ENCODE measurements at places on chromosomes 5 and 9.
A peak's percentile ranks its signal among the peaks of the same experiment; 100 is the strongest.

- no peak for DNase-seq
Measured at GRCh38 chr5:5788793-5789192, 366.3 kb downstream of the ICE1 start.

GRCh38 chr5:169226895-169227294, 74.0 kb downstream of the SLIT3 start:
- DNase-seq, result no peak

GRCh38 chr5:107232788-107233187, 437.9 kb downstream of the EFNA5 start:
- no peak for DNase-seq

GRCh38 chr5:101662263-101662662, 633.8 kb downstream of the SLCO4C1 start:
- DNase-seq, result no peak

GRCh38 chr5:75364571-75365280, 27.7 kb downstream of the HMGCR start:
- no peak for DNase-seq

DNA sequence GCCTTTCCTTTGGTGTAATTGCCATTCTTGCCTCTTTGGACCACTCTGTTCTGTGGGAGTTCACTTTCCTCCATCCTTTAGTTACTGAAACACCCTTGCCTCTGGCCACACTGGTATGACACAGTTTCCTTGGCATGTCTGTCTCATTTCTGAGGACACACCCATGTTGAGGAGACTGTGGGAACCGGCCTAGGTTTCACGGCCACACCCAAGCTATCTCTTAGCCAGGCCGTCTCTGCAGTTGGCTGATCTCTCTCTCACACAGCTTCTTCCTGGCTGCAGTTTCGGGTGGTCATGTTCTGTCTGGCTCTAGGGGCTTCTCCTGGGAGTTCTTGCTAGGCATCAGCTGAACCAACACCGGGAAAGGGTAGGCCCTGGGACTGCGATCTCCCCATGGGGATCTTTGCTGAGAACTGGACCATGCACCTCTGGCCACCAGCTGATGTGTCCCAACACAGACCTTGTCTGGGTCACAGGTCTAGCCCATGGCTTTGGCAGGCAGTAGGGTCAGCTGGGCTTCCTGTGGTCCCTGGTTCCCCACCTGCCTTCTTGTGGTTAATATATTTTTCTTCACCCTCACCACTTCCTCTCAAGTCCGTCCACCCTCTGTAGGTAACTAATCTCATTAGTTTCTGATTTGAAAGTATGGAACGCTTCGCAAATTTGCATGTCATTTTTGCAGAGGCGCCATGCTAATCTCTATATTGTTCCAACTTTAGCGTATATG, 24.9 kb downstream of the ARHGEF37 start:
- DNase-seq, result peak; percentile 99

GRCh38 chr9:125246261-125246667, 5.1 kb upstream of the HSPA5 start:
- no peak for DNase-seq

DNA sequence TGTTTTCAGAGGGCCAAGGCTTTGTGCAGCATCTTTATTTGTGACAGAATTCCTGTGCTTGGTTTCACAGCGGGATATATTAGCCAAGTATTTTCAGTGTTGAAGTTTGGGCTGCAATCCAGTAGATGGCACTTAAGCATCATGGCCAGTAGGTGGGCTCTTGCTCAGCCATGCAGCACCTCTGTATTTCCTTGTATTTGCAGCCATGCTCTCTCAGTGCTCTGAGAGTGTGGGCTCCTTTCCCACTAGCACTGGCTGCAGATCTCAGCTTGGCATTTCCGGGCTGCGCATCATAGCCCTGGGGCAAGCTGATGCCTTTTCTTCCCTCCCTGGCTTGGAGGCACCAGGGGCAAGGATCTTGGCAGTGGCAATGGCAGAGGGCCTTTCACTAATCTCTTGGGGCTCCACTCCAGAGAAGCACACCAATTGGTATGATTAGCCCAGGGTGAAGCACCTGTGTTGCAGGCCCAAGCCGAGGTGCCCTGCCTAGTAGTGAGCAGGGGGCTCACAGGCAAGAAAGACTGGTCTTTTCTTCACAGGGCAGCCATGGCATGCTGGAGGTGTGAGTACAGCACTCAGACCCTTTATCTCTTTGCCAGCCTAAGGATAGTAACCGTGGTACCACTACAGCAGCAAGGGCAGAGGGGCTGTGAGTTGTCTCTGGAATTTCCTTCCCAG, 48.3 kb downstream of the SLCO6A1 start:
- DNase-seq, result peak; percentile 34

DNA sequence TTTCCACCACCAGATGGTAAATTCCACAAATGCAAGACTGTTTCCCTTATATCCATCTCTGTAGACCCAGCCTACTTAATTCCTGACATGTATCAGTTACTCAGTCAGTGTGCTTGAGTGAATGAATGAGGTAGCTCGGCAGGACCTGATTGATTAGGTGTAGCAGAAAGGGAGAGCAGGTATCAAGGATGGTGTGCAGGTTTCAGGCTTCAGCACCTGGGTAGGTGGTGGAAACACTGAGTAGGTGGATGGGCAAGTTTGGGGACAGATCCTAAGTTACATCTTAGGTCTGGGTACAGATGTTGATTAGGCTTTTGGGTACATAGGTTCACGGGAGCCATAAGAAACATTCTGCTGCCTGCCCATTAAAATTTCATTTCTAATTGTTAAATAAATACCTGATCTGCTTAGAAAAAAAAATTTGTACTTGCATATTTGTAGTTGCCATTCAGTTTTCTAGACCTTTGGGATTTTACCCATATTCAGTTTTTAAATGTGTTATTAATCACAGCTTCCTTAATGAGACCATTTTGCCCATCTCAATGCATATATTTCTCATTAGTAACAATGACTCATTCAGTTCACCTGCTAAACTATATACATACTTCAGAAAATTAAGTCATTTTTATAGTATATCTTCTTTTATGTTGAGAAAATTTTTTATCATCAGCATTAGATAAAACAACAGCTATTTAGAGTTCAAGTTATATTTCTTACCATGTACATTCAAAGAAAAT, 111.8 kb downstream of the INIP start:
- no peak for DNase-seq

GRCh38 chr9:20995616-20996015, 35.8 kb downstream of the HACD4 start:
- DNase-seq, result no peak

- no peak for DNase-seq
Measured at GRCh38 chr5:36374266-36374862, 72.7 kb upstream of the RANBP3L start.

GRCh38 chr9:98066235-98066634, 9.7 kb downstream of the NANS start:
- no peak for DNase-seq

- no peak for DNase-seq
Measured at GRCh38 chr5:132202711-132203463, 24.8 kb downstream of the P4HA2 start.

DNA sequence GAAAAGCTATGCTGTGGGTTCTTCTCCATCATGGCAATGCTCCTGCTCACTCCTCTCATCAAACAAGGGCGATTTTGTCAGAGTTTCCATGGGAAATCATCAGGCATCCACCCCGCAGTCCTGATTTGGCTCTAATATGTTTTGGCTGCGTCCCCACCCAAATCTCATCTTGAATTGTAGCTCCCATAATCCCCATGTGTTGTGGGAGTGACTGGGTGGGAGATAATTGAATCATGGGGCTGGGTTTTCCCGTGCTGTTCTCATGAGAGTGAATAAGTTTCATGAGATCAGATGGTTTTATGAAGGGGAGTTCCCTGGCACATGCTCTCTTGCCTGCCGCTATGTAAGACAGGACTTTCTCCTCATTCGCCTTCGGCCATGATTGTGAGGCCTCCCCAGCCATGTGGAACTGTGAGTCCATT, 163.8 kb downstream of the GADD45G start:
- no peak for DNase-seq

DNA sequence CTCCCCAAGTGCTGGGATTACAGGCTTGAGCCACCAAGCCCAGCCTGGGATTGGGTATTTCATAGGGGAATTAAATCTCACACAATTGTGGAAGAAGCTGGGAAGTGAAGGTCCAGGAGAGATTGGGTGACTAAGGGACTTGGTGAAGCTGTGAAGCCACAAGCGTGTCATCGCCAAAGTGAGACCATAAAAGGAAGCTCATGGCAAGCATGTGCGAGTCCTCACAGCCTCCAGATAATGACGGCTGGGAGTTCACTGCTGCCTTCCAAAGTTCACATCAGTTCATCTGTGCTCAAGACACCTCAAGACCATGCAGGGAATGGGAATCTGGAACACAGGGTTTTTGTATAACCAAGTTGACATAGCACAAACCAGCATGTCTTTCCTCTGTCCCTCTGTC, 210.6 kb downstream of the MARCHF11 start:
- no peak for DNase-seq

DNA sequence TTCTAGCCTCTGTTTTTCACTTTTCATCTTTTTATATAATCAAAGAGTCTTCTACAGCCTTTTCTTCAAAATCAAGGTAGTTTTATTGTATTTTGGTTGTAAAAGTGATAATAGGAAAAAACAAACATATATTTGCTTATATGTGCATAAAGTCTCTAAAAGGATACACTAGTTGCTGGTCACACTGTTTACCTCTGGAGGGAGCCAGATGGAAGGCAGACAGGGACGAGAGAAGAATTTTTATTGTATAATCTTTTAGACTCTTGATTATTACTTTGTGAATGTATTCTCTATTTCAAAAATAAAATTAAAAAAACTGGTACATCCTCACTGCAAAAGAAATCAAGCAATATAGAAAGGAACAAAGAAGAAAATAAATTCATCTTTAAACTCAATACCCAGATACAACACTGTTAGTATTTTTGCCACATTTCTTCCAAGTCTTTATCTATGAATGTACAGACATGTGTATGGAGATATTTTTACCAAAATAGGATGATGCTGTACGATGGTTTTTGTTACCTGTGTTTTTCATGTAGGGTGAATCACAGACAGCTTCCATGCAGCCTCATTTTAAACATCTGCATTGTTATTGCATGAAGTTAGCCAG, 6.1 kb upstream of the RNF183 start:
- peak; percentile 64 for DNase-seq

GRCh38 chr5:51731421-51732029, 348.3 kb downstream of the ISL1 start:
- peak; percentile 2 for DNase-seq

DNA sequence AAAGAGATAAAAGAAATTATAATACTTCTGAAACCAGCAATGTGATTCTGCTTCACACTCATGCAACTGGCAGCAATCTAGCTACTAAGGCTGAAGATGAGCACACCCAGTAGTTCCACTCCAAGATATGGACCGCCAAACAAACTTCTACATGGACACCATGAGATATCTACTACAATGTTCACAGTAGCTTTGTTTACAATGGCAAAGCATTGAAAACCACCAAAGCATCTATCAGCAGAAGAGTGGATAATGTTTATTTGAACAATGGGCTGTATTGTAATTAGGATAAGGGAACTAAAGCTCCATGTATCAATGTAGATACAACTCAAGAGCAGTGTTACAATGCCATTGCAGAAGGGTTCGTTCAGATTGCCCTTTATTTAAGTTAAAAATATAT, 91.2 kb upstream of the ERBIN start:
- no peak for DNase-seq

GRCh38 chr5:107100121-107100520, 570.6 kb downstream of the EFNA5 start:
- DNase-seq, result no peak

GRCh38 chr5:175554296-175554695, 75.9 kb downstream of the SFXN1 start:
- DNase-seq, result no peak

GRCh38 chr5:69454460-69455249, 37.9 kb upstream of the OCLN start:
- DNase-seq, result no peak

DNA sequence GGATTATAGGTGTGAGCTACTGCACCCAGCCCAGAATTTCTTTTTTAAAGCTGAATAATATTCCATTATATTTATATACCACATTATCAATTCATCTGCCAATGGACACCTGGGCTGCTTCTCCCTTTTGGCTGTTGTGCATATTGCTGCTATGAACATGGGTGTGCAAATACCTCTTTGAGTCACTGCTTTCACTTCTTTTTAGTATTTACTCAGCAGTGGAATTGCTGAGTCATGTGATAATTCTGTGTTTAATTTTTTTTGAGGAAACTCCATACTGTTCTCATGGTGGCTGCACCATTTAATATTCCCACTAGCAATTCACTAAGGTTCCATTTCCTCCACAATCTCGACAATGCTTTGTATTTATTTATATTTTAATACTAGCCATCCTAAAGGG, 36.1 kb upstream of the KIF4B start:
- peak; percentile 17 for DNase-seq

- DNase-seq, result no peak
Measured at GRCh38 chr5:179345183-179345432, 153 bp downstream of the ADAMTS2 start.

GRCh38 chr9:121242219-121242958, 25.6 kb upstream of the GSN start:
- DNase-seq, result no peak

- DNase-seq, result no peak
Measured at GRCh38 chr9:88792502-88792901, 198.8 kb upstream of the S1PR3 start.

GRCh38 chr5:61866930-61867329, 439.1 kb upstream of the KIF2A start:
- DNase-seq, result peak; percentile 77

GRCh38 chr5:176578391-176578808, 29.3 kb downstream of the CDHR2 start:
- DNase-seq, result peak; percentile 86

GRCh38 chr5:21173526-21173925, 1185.5 kb upstream of the CDH18 start:
- no peak for DNase-seq

- DNase-seq, result peak; percentile 97
Measured at GRCh38 chr5:159451197-159452052, 121.1 kb upstream of the IL12B start.

GRCh38 chr9:38285236-38285635, 107.3 kb upstream of the ALDH1B1 start:
- DNase-seq, result no peak

DNA sequence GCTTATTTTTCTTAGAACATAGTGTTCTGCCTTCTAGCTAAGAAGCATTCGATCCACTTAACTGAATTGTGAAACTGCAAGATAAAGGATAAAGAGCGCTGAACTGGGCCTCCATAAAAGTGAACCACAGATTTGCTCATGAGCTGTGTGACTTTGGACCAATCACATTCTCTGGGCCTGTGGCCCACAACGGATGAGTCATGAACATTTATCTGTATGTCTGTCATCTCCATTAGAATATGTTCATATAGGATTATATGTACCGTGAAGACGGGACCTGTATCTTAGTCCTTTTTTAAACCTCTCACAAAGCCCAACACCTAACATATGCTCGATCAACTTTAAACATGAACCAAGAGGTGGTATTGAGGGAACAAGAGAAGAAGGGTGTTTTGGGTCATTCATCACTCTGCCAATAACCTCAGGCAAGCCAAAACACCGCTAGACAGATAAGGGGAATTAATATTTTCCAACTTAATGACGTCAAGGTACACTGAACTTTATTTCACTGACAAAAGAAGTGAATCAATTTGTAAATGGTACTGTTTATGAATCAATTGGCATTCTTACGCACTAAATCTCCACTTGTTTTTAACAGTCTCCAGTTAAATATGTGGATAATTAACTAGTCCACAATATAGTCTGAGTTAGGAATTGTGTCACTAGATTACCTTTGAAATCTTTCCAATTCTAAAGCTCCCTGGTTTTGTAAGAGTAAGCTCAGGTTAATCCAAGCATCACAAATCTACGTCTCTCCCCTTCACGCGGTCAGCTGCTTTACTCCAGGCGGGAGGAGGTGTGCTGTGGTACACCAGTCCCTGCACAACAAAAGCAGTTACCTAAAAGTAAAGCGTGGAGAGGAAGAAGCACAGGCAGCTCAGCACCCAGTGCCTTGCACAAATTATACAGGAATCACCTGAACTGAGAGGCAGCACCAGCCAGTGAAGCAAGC, 1.6 kb downstream of the TMEM245 start:
- peak; percentile 89 for DNase-seq
